ENCODE measurements at places on chromosomes 6 and 20.

- no peak for DNase-seq
Observed at GRCh38 chr6:125251516-125252220, 50.1 kb downstream of the HDDC2 start.

DNA sequence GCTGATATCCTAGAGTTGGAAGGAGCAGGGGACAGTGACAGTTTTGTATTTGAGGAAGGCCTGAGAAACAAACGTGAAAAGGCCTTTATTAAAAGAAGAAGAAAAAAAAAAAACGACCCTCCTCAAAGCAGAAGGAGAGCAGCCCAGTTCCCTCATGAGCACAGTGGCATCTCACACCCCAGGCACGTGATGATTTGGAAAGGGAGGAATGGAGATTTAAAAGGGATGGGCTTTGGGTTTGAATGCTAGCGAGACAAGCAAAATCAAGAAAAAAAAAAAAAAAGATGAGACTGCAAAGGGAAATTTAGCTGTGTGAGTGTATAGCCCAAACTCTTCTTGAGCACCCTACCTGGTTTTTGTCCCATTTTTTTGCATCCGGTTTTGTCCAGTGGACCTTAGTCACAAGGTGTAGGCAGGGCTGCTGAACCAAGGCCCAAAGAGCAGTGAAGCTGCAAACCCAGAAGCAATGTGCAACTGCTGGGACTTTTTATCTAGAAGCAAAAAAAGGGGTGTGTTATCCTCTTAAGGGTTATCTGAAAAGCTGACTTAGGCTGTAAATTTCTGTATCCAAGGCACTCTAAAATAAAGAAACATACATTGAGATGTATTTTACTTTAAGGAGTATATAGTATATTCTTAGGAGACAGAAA is 54.5 kb upstream of the RREB1 start:
- no peak for DNase-seq

DNA sequence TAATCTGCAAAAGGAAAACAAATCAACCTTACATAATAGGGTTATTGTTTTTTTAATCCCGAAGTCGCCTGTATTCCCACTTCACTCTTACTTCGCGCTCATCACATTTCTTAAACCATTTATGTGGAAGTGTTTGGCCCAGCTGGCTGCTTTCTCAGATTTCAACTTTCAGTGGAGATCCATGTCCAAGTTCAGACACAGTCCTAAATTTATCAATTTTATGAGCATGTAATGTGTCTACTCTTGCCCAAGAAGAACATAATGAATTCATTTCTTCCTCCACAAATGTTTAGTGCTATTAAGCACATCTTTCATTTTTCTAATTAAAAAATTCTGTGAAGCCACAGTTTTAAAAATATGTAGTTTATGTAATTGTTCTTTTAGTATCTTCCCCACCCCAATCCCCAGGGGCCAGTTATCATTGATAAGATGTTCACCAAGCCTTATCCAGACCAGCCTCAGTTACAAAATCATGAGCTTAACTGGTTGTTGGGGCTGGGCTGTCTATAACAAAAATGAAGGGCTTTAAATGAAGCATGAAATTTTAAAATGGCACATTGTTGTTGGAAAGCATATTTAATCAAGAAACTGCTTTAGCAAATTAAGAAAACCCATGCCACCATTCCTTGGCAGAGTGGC is 151.7 kb downstream of the UST start:
- DNase-seq = no peak

DNA sequence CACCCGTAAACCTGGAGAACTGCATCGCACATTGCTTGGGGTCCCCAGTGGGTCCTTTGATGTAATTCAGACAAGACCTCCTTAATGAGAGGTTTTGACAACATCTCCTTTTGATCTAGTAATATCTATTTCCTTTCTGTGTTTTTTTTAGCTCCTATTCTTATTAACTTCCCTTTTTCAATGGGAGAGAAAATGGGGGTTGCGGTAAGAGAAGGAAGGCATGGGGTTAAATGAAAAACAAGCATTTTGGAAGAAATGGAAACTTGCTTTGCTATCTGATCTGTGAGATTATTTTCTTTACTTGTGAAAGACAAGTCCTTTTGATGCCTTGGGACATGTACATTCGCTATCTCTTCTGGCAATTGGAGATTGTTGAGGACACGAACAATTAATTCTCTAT is 418.6 kb upstream of the MAN1A1 start:
- DNase-seq = no peak

DNA sequence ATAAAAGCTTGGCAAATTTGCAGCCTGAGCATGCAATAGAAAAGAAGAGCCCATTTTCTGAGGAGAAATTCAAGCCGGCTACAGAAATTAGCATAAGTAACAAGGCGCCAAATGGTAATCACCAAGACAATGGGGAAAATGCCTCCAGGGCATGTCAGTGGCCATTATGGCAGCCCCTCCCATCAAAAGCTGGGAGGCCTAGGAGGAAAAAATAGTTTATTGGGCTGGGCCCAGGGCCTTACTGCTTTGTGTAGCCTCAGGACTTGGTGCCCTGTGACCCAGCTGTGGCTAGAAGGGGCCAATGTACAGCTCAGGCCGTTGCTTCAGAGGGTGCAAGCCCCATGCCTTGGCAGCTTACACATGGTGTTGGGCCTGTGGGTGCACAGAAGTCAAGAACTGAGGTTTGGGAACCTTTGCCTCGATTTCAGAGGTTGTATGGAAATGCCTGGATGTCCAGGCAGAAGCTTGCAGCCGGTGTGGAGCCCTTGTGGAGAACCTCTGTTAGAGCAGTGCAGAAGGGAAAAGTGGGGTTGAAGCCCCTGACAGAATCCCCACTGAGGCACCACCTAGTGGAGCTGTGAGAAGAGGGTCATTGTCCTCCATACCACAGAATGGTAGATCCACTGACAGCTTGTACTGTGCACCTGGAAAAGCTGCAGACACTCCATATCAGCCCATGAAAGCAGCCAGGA is 328.5 kb upstream of the MAP3K7 start:
- DNase-seq = no peak

- DNase-seq = peak; percentile 89
Observed at GRCh38 chr6:15365273-15365687, 119.4 kb downstream of the JARID2 start.

DNA sequence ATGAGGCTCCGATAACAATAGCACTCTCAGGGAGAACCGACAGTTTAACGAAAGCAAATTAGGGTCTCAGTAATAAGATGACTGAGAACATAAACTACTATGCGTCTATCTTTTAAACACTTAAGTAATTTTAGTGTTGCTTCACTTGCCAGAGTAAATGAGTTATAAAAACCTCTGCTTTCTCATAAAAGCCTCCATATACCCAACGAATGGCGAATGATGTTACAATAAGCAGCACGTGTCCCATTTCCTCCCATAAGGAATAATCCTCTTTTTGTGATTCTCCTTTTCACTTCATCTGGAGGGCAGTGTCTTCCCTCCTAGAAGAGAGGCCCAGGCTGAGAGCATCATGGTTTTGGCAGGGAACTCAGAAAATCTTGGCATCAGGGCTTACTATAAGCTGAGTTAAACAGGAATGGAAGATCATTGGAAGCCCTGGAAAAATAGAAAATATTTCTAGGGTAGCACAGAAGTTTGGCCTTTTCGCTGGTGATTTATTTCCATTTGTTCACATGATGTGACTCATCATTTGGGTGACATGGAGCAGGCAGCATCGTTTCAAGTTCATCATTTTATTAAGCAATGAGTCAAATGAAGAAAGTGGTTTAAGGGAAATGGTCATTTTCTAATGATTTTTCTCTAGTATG is 255.4 kb downstream of the ATXN1 start:
- no peak for DNase-seq

GRCh38 chr6:159959165-159959975 is 9.5 kb upstream of the IGF2R start:
- DNase-seq = no peak

GRCh38 chr6:69816026-69816425 is 19.2 kb upstream of the LMBRD1 start:
- DNase-seq = no peak

DNA sequence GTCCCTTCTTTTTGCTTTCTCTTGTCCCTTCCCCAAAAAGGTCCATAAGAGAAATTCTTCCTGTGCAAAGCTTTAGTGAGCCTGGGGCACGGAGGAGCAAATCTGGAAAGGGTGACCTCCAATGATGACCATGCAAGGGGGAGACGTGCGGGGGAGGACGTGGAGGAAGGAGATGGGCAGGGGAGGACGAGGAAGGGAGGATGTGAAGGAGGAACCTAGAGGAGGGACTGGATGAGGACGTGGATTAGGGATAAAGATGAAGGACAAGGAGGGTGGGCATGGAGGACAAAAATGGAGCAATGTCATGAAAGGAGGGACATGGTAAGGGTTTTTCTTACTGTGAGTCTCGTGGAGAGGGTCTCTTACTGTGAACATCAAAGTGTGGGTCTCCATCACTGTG is 139.5 kb downstream of the ERMARD start:
- no peak for DNase-seq

- no peak for DNase-seq
Observed at GRCh38 chr20:53582574-53583351, 10.9 kb downstream of the ZNF217 start.

GRCh38 chr6:124438546-124439065 is 523.6 kb upstream of the RNF217 start:
- DNase-seq = no peak

DNA sequence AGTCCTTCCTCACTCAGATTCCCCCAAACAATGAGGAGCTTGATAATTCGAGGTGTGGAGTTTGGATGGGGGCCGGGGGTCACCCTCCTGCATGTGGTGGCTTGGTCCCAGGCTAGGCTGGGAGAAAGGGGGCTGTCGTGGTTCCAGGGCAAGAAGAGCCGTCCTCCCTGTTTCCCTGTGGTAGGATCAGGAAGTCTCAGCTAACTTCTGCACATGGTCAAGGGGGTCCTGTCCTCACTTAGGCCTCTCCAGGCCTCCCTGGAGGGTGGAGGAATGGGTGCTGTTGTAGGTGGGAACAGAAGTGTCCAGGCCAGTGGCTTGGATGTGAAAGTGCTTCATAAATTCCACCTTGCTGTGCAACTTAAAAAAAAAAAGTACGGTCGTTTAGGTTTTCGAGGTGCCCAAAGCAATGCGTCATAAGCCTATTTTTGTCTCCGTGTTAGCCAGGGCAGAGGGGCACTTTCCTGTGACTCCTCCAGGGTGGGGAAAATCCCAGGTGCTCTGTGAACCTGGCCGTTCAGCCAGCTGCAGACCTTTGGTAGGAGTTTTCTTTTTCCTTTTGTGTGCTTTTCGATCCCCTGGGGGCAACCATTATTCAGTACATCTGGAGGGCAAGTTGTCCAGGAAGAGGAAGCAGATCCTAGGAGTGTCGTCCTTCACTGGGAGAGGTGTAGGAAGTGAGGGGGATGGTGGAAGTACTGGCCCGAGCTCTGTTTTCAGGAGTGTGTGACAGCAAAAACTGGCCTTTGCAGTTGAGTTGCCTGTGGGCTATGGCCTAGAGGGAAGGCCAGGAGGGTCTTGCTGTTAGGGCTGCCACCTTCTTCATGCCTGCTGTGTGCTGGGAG is 9.6 kb downstream of the IGF2R start:
- no peak for DNase-seq

DNA sequence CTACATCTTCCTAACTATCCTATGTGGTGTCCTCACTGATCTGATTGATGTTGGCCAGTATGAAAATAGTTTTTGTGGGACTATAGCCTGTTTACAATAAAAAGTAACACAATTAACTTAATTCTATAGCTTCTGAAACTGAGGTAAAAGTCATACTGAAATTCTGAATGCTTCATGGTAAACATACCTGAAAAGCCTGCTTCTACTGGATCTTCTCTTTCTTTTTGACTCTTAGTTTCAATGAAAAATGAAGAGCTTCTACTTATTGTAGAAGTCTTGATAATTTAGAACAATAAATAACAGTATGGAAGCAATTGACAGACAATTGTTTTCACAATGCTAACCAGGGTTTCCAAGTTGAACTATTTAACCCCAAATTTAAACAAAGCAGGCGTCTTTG is 383.9 kb upstream of the MMS22L start:
- no peak for DNase-seq

DNA sequence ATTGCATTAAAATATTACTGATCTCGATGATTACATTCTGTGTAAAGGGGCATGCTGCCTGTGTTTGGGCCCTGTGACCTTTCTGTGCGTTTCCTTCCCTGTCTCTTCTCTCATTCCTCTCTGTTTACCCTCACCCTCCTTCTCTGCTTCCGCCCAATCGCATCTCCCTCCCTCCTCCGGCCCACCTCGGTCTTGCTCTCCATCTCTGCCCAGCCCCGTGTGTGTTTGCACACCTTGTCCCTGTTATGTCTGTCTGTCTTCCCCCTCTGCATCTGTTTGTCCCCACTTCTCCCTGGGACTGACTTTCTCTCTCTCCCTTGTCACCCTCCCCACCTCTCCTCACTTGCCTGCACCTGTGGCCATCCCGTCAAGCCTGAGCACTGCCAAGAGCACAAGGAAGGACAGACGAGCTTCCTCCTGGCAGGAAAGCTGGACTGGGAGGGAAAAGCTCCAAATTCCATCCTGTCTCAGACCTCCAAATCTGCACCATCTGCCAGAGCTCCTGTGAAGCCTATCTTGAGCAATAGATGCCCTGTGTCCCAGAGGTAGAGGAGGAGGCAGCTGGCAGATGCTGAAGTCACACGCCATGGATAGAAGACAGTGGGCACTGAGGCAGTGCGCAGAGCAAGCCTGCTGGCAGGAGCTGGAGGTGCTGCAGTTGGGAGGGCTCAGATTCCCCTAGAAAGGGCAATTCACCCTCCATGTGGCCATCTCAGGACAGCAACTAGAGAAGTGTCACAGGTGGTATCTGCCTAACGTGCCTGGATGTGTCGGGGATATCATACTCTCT is 172.3 kb downstream of the PTPRT start:
- no peak for DNase-seq

DNA sequence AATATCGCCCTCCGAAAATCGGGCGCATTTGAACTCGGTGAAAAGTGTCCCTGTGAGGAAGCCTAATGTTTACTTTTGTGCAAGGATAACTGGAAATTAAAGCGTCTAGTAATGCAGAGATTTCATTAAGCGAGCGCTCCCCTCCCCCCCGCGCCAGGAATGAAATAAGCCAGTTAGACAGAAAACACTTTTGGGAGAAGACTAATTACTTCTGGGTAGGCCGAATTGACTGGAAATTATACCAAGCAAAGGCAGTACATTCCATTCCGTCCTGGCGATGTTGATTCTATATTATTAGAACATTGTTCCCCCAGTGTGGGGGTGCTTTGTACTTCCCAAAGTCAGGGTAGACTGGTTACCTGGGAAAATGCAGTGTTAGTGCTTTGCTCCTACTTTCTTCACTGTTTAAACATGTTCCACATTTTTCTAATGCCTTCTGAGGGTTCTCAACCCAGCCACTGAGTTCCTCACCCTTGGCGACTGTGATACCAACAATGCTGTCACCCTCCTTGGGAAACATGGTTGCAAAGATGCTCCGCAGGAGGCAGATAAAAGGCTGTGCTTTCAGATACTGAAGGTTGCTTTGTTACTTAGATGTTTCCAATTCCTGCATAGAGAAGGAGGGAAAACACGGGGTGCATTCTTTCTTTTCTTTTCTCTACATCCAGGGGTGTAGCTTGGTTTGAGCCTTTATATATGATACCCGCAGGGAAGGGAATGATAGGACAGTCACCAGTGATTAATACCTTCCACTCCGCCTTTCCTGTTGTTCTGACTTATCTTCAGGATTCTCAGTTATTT is 2.6 kb downstream of the GJA1 start:
- DNase-seq = peak; percentile 55

- no peak for DNase-seq
Observed at GRCh38 chr6:101401792-101402621, 8.5 kb downstream of the GRIK2 start.
